ENCODE measurements at places on chromosomes 12 and 14. TPM values are rescaled to one million over a fixed set of nuclear protein-coding genes. Genes with fewer than 3 reads are reported as not detected.

DNA sequence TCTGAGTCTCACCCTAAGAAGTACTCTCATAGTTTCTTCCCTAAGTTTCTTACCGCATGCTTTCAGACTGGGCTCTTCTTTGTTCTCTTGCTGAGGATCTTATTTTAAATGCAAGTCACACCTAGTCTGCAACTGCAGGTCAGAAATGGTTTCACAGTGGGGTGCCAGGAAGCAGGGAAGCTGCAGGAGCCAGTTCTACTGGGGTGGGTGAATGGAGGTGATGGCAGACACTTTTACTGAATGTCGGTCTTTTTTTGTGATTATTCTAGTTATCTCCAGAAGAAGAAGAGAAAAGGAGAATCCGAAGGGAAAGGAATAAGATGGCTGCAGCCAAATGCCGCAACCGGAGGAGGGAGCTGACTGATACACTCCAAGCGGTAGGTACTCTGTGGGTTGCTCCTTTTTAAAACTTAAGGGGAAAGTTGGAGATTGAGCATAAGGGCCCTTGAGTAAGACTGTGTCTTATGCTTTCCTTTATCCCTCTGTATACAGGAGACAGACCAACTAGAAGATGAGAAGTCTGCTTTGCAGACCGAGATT is 1.7 kb downstream of the FOS start:
- H3K4me3 ChIP-seq, result peak overlapping the region; percentile 80
- DNase-seq, result no peak
- H3K27ac ChIP-seq, result no peak overlapping the region
- H3K36me3 ChIP-seq, result peaks cover 3% of the 10 kb centered on the region
- H3K27me3 ChIP-seq, result no peaks in the 10 kb centered on the region
- peaks cover 7% of the 10 kb centered on the region for H3K4me1 ChIP-seq

CABP1 gene
- 0.69 TPM for total RNA-seq

DNA sequence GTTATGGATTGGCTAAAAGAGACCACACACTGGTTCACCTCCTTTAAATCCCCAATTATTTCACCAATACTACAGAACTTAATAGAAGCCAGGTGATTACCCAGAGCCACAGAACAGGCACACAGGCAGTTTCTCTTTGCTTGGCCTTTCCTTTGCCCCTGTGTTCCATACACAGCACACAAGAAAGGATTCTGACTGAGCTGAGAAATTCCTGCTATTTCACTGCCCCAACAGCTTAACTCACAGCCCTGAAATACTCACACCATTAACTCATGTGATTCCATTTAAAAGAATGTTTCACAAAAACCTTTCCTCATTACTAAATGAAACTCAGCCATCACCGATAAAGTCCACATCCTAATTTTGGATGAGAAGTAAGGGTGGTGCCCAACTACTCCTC is 133.6 kb downstream of the MED13L start:
- DNase-seq, result no peak
- H3K27me3 ChIP-seq, result no peaks in the 10 kb centered on the region
- no peaks in the 10 kb centered on the region for H3K36me3 ChIP-seq
- H3K4me1 ChIP-seq, result peaks cover 9% of the 10 kb centered on the region
- no peak overlapping the region for H3K4me3 ChIP-seq
- no peak overlapping the region for H3K27ac ChIP-seq

PRR4 gene
- total RNA-seq, result 1.3 TPM

FOXA1 gene
- not detected for total RNA-seq

DNA sequence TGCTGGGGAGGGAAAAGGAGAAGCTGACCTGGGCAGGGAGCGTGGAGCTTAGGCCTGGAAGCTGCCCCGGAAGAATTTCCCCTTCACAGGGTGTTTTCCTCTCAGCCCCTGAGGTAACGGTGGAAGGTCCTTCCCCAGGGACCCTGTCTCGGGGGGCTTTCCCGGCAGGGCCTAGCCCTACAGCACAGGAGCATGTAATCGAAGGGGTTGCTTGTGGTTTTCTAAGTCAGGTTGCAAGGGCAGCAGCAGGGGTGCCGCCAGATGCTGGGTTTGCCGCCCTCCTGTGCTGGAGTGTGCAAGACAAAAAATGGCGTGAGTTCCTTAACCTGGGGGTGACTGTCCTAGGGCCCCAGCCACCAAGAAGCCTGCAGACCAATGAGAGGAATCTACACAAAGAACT is 1.6 kb upstream of the KRT74 start:
- no peaks in the 10 kb centered on the region for H3K4me1 ChIP-seq
- no peak for DNase-seq
- no peak overlapping the region for H3K27ac ChIP-seq
- H3K36me3 ChIP-seq, result no peaks in the 10 kb centered on the region
- H3K27me3 ChIP-seq, result no peaks in the 10 kb centered on the region

DNA sequence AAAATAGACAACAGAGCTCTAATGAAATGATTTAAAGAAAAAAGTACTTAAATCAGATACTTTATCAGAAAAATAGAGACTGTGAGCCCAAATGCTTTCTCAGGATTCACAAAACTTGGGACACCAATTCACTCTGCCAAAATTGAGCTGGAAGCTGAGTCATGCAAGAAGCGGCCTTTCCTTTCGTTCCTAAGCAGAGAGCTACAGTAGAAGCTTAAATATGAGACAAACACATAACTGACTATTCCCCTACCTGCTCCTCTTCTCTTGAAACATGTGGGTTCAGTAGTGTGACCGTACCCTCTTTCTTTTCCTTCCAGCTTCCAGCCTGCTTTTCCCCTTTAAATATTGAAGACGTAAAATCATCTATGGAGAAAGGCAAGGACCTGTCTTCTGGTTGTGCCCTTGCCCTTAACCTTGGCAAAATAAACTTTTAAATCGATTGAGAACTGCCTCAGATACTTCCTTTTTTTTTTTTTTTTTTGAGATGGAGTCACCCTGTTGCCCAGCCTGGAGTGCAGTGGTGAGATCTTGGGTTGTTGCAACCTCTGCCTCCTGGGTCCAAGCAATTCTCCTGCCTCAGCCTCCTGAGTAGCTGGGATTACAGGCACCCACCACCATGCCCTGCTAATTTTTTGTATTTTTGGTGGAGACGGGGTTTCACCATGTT is 4.4 kb upstream of the SDS start:
- DNase-seq, result no peak
- peaks cover 2% of the 10 kb centered on the region for H3K4me1 ChIP-seq
- no peaks in the 10 kb centered on the region for H3K27me3 ChIP-seq
- no peak overlapping the region for H3K27ac ChIP-seq
- H3K36me3 ChIP-seq, result no peaks in the 10 kb centered on the region

GRCh38 chr12:52622349-52622748 is 4.0 kb upstream of the KRT73 start:
- no peak overlapping the region for H3K4me3 ChIP-seq
- no peak for DNase-seq
- H3K27ac ChIP-seq, result no peak overlapping the region
- H3K36me3 ChIP-seq, result no peaks in the 10 kb centered on the region
- no peaks in the 10 kb centered on the region for H3K4me1 ChIP-seq

Data from ovary (tissue), 10 donors.